HFF-Myc (cell line): ENCODE measurements at places on chromosomes 2 and 18.

- no peak for DNase-seq
Observed at GRCh38 chr2:127161176-127162136, 54.5 kb upstream of the BIN1 start.

DNA sequence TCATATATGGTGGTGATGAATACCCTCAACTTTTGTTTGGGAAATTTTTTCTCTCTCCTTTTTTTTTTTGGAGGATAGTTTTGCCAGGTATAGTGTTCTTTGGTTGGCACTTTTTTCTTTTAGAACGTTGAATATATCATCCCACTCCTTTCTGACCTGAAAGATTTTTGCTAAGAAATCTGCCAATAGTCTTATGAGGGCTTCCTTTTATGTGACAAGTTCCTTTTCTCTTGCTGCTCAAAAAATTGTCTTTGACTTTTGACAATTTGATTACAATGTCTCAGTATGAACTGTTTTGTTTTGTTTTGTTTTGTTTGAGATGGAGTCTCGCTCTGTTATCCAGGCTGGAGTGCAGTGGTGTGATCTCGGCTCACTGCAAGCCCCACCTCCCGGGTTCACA is 21.5 kb downstream of the GNAL start:
- no peak for DNase-seq

GRCh38 chr2:65999103-65999502 is 435.8 kb upstream of the MEIS1 start:
- DNase-seq = no peak

GRCh38 chr18:46262856-46263255 is 158.7 kb downstream of the HAUS1 start:
- no peak for DNase-seq

GRCh38 chr2:179444056-179444455 is 179.4 kb upstream of the SESTD1 start:
- no peak for DNase-seq

- DNase-seq = no peak
Observed at GRCh38 chr2:217903859-217904613, 98.8 kb downstream of the TNS1 start.

DNA sequence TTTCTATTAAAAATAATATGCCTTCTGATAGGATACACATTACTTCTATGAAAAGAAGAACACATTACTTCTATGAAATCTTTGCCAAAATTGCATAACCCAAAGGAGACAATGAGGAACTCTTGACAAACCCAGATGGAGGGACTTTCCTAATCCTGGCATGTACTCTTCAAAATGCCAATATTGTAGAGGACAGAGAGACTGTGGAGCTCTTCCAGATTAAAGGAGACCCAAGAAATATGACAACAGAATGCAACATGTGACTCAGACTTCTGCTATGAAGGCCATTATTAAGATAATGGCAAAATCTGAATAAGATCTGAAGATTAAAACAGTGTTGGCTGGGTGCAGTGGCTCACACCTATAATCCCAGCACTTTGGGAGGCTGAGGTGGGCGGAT is 22.2 kb downstream of the SOWAHC start:
- no peak for DNase-seq

DNA sequence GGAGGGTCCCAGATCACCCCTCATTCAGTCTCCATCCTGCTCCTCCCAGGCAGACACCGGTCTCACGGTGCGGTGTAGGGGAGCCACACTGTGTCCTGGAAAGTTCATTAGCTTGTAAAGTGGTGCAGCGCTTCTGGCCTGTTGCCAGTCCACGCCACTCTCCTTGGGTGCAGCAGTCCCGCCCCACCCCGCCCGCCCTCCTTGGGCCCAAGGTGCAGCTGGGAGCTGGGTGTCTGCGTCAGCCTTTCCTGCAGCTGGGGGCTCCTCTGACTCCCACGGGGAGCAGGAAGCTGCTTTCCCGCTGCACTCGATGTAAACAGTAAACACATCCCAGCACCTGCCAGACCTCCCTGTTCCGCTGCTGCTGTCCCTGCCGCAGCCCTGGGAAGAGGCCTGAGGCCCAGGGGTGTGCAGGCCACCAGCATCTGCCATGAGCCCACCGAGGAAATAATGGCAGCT is 53.8 kb upstream of the ASB18 start:
- DNase-seq = no peak
